ENCODE measurements at places on chromosomes 4 and X.

DNA sequence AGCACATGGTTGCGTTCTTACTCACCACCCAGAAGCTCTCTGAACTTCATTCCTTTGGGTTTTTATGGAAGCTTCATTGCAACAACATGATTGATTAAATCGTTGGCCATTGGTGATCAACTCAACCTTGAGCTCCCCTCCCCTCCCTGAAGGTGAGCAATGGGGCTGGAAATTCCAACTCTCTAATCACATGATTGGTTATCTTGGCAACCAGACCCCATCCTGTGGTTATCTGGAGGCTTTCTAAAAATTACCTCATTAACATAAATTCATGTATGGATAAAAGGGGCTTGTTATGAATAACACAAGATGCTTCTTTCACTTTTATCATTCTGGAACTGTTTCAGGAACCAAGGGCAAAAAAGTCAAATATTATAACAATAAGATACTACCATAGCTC, 34.6 kb upstream of the NMU start:
- no peak for DNase-seq

DNA sequence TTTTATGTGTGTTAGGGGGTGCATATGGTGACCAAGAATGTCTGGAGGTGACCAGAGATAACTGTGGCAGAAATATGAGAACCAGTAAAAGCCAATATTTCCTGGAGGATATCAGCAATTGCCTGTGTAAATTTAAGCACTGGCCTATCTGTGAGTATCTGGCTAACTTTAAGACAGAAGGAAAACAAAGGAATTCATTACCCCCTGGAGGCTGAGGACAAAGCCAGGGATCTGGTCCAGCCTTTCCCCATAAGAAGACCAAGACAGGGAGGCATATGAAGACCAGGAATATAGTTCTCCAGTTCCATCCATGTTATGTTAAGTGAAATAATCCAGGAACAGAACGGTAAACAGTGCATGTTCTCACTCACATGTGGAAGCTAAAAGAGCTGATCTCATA, 49.2 kb downstream of the MFAP3L start:
- DNase-seq: no peak

- no peak for DNase-seq
Observed at GRCh38 chr4:1291091-1291490, 1.4 kb downstream of the MAEA start.

DNA sequence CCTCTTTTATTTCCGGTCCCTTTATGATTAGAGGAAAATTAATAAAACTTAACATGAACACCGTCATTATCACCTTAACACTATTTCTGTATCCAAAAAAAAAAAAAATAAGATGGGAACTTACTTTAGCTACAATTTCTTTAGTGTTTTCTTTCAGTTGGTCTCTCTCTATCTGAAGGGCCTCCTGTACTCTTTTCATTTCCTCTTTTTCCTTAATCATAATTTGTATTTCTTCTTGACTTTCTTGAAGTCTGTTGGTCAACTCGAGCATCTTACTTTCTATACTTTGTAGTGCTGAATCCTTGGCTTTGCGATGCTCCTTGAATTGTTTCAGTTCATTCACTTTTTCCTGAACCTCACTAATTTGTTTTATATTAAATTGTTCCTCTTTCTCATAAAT, 45.3 kb upstream of the BDH2 start:
- no peak for DNase-seq

DNA sequence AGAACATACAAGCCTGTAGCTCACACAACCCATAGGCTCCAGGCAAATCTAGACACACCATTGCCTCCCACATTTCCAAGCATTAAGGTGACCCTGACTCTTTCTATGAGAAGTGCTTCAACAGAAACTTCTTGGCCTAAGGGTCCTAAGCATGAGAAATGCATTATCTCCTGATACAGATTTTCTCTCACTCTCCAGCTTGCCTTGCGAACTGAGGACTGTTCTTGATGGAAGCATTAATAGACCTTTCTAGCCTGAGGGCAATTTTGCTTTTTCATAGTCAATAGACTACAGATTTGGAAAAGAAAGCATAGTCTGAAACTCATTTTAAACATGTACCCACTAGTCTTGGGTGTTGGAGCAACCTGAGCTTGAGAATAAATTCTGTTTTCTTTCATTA, 1801.3 kb upstream of the PCDH7 start:
- no peak for DNase-seq

GRCh38 chrX:109441266-109441665, 40.6 kb downstream of the GUCY2F start:
- no peak for DNase-seq

DNA sequence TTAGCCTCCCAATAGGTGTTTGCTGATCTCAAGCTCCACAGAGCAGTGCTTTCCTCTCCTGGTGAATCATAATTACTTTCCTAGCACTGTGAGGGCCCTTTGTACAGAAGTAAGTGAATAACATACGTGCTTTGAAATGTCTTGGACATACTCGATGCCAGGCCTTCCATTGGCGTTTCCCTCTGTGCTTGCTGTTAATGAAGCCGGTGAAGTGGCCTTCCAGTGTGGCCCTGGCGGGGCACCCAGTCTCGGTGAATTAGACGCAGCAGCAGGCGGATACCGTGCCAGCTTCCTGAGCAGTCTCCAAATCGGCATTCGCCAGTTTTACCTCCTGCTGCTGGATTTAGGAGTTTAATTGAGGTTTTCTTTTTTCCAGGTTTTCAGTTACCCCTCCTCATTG, 132.3 kb downstream of the HMX1 start:
- DNase-seq: no peak

DNA sequence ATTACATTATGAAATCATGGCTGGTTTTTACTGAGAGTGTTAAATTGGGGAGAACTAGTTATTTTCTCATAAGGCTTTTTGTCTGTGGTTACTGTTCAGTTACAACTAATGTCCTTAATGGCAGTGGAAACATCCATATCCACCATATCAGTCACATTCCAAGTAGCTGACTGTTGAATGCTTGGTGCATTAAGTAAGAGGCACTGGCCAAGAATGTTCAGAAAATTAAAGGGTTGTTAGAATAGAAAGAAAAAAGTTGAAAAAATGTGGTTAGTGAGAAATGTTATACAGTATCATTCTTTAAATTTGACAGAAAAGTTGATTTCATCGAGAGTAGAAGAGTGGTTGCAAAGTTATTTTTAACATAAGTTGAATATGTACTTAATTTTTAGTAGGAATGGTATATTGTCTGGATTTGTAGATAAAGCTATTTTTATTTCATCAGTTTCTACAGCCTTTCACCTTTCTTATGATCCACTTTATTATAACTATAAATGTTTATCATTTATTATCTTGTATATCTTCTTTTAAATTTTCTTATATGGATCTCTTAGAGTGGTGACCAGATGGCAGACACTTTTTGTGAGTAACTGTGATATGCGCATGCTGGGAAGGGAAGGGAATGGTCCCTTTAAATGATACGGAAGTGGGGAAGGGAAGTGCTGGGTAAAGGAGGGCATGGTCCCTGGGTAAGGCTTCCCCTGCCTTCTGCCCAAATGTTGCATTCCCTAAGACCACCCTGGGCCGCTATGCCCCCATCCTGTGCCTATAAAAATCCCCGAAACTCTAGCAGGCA, 2407.1 kb downstream of the ARAP2 start:
- DNase-seq: no peak

- no peak for DNase-seq
Observed at GRCh38 chr4:80989921-80990544, 40.5 kb upstream of the BMP3 start.

DNA sequence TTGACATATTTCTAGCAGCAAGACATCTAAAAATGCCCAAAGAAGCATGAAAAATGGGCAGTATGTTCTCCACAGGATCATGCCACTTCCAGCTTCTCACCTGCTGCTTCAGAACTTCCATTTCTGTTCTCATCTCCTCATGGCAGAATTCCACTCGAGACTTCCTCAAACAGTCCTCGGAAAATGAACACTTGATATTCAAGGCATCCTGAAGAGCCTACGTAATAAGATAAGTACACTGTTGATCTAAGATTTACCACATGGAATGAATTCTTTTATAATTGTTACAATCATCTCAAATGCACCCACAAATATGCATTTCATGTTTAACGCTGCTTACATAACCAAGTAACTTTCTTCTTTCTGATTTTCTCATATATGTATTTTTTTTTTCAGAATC, 14.1 kb downstream of the TNIP3 start:
- DNase-seq: no peak

DNA sequence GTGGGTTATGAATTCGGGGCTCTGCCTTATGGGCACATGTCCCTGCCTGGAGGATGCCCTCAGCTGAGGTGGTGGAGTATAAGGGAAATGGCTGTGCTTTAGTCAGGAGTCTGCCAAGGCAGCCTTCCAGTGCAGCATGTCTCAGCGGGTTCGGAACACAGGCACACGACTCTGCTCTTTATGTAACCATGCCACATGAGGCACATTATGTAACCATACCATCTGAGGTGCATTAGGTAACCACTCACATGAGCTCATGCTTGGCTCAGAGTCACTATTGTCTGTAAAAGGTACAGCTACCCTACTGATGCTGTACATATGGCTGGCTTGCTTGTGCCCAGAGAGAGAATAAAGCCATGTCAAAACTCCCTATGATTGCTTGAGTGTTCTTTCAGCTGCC, 723.6 kb downstream of the TRAM1L1 start:
- DNase-seq: no peak

DNA sequence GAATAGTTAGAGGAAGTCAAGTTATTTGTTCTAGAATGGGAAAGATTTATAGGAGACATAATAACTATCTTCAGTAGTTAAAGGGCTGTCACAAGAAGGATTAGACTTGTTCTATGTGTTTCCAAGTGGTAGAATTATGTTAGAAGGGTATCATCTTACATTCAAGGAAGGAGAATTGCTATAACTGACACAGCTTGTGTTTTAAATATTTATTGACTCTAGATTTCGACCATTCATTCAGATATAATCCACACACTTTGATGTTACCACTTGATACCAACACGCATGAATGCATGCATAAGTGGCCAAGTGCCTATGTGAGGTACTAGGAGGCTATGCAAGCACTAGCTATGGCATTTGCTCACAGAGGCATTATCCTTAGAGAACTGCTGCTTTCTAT, 122.7 kb downstream of the CCNB3 start:
- no peak for DNase-seq

DNA sequence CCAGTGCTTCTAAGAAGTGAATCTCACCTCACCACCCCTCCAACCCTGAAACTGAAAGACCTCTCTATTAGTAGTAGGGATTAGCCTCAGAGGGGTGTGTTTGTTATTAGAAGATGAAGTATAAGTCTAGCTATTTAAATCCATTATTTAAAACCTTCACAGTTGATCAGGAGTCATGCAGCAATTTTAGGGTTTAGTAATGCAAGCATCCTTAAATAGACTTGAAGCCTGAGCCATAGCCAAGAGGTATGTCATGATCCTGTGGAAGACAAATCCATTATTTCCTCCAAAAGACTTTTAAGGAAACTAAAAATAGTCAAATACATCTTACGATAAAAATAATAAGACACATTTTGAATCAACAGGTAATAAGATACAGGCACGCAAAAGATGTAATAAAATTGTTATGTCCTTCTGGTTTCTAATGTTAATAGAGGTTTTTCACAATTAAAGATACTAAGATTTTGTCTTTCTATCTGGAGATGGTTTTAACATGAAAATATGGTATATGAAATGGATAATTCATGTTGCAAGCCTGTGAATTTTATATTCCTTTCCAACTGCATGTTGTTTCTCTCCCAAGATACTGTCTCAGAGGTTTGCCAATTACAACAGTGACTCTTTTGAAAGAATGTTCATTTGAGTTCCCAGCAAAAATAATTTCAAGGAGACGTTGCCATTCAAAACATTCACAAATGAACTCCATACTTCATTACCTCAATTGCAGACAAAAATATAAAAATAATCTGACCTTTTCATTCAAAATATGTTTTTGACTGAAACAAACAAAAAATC, 68.0 kb downstream of the LUZP4 start:
- no peak for DNase-seq

- DNase-seq: no peak
Observed at GRCh38 chr4:40986375-40986774, 228.0 kb downstream of the APBB2 start.

- no peak for DNase-seq
Observed at GRCh38 chr4:26611885-26612284, 28.0 kb downstream of the TBC1D19 start.

- no peak for DNase-seq
Observed at GRCh38 chr4:117983541-117984365, 50.5 kb upstream of the NDST3 start.

DNA sequence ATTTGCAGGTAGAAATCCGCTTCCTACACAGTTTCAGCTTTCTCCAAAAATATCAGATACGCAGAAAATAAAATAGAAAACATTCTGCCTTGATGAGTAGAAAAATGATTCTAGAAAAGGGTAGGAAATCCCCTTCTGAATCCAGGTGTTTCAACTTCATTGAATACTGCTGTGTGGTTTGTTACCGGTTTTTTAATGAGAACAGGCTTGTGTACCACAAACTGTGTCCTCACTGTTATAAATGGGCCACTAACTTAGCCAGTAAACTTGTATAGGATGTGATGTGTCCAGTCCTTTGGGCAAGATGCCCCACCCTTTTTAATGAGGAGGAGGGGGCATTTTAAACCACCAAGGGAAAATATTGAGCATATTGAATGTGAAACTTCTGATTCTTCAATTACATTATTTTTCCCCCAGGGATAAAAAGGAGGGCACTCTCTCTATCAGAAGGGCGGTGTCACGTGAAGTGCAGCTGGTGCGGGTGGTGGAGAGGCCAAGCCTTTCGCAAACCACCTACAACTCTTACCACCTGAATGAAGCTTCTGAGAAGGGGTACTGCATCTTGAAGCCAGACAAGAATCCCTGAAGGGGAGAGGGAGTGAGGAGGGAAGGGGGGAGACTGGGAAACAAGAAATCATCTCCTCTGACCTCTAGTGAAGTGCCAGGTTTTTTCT, 4.5 kb downstream of the CXXC4 start:
- no peak for DNase-seq

DNA sequence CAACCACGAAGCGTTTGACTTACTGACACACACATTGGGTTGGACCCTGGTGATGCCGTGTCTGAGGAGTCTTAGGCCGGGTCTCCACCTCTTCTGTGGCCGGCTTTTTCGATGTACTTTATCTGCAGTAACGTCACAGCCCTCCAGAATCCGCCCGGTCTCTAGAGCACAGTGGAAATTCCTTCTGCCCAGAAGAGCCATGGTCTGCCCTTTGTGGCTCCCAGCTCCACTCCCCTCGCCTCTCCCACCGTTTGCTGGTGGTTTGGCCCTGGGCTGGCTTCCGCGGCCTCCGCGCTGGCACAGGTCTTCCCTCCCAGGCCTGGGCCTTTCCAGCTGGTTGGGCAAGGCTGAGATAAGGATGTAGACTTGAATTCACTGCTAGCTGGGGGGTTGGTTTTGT, 4.3 kb downstream of the MAEA start:
- DNase-seq: no peak

- no peak for DNase-seq
Observed at GRCh38 chr4:70759126-70759525, 37.4 kb downstream of the RUFY3 start.

DNA sequence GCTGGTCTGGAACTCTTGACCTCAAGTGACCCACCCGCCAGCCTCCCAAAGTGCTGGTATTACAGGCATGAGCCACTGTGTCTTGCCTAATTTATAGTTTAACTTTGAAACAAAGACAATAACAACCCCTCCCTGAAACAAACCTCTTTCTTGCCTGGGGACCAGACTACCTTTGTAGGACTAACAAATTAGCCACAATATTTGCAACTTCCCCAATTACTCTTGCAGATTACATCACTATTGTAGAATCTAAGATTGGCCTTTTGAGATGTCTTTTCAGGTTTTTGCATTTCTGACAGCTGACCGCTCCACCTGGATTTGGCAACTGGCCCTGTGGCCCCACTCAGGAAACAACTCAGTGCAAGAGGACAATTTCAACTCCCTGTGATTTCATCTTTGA, 84.8 kb downstream of the AKAP4 start:
- DNase-seq: no peak

All from T-helper 22 cell (primary cell).